ENCODE measurements at places on chromosomes 4 and X.

DNA sequence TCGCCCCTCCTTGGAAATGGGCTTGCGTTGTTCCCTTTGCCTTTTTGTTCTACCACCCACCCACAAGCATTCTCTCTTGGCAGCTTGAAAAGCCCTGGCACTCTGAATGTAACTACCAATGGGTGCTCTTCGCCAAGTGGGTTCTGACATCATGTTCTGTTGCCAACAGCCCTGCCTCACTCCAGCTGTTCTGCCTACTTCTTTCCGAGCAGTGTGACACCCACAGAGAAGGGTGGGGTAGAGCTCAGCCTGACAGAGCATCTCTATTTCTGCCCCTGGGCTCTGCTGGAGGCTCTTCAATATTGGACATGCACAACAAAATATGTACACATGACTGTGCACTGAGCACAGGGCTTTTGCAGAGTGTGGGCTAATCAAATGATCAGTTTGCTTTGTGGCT lies 15.6 kb upstream of the EXOSC9 start:
- DNase-seq = no peak

DNA sequence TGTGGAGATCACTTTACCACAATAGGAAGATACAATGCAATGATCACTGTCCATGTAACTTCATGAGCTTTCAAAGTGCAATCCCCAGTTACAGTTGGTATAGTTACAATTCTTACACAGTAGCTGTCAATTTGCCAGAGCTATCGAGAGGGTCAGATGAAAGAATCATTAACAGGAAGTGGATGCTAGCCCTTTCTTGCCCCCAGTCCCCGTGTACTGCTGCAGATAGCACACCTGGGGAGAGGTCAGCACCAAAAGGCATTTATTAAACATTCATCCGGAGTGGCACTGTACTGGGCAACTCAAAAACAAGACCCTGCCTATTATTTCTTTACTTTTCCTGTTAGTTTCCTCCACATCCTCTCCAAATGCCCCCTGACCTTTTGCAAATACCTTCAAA lies 47.7 kb downstream of the SOD3 start:
- no peak for DNase-seq

GRCh38 chr4:147975933-147976928 lies 244.3 kb downstream of the ARHGAP10 start:
- no peak for DNase-seq

GRCh38 chr4:137694138-137694537 lies 161.8 kb upstream of the PCDH18 start:
- DNase-seq = no peak

GRCh38 chr4:97496298-97496873 lies 646.9 kb downstream of the STPG2 start:
- DNase-seq = no peak

- DNase-seq = no peak
Observed at GRCh38 chr4:62474802-62475201, 1274.7 kb downstream of the ADGRL3 start.

DNA sequence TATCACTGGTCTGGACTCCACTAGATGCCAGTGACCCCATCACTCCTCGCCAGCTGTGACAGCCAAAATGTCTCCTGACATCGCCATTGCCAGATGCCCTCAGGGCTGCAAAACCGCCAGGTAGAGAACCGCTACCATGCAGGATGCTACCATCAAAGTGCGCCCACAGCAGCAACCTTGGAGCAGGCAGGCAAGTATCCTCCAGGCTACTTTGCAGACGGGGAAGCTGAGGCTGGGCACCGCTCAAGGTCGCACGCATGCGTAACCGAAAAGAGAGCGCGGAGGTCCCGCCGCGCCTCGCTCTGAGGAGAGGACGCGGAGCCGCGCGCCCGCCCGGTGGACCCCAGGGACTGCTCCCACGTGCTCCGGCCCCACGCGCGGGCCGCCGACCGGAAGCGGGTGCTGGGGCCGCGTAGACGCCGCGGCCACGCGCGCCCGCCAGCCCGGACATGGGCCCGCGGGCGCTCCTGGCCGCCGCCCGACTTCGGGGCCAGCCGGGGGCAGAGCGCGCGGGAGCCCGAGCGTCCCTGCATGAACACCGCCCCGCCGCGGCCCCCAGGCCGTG lies at the start of gene STS:
TSS of gene STS (plus strand) at position 300 of the 565 bp plus-strand sequence. CDS start 105,488 bp downstream, outside the sequence.
- DNase-seq = no peak

- no peak for DNase-seq
Observed at GRCh38 chrX:29826742-29827141, 388.6 kb upstream of the MAGEB2 start.

DNA sequence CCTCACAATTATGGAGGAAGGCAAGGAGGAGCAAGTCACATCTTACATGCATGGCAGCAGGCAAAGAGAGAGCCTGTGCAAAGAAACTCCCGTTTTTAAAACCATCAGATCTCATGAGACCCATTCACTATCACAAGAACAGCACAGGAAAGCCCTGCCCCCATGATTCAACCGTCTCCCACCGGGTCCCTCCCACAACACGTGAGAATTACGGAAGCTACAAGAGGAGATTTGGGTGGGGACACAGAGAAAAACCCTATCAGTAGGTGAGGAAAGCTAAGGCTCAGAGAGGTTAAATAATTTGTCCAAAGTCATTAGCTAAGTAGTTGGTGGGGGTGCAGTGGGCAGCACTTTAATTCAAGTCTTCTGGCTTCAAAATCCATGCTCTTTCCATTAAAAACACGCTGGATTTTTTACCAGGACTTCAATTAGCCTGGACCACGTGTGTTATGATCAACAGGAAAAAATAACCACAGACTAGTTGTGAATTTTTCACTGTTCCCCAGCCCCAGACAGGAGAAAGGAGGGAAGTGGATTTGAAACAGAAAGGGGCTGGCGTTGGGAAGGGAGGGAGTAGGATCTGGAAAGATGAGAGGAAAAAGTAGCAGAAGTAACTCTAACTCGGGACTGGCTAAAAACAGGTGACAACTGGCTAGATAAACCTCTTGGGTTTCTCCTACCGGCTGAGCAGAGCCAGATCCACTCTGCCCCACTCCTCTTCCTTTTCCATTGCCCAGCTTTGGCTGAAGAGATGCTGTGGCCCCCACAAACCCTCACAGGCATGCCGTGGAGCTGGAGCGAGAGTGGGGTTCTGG lies 986 bp downstream of the MTMR8 start:
- no peak for DNase-seq

DNA sequence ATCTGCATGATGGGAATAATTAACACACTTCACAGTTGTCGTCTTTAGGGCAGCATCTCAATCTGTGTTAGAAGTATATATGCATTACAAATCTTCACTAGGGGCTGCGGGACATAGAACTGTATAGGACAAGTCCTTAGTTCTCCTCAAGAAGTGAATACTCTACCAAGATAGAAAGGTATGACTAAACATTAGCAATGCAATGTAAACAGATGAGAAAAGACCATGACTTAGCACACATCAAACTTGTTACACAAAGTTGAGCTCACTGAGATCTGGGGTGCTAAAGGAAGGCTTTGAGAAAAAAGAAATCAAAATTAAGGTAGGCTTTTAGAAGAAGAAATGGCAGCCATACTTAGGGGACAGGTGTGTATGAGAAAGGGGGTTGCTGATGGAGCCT lies 182.1 kb upstream of the MAP3K15 start:
- no peak for DNase-seq

DNA sequence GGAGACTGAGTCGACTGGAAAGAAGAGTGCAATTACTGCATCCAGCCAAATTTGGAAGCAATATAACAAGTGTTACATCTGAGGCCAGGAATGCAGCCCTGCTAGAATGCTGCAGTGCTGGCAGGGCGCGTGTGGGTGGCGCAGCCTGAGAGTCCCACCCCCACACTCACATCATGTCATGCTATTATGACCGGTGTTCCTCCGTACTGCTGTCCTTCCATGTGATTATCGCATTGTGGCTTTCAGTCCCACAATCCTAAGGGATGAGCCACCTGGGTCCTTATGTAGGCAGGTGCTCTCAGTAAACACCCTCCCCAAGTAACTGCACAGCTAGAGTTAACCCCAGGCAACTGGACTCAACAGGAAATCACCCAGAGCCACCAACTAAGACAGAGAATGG lies 122.6 kb upstream of the CPEB2 start:
- no peak for DNase-seq

DNA sequence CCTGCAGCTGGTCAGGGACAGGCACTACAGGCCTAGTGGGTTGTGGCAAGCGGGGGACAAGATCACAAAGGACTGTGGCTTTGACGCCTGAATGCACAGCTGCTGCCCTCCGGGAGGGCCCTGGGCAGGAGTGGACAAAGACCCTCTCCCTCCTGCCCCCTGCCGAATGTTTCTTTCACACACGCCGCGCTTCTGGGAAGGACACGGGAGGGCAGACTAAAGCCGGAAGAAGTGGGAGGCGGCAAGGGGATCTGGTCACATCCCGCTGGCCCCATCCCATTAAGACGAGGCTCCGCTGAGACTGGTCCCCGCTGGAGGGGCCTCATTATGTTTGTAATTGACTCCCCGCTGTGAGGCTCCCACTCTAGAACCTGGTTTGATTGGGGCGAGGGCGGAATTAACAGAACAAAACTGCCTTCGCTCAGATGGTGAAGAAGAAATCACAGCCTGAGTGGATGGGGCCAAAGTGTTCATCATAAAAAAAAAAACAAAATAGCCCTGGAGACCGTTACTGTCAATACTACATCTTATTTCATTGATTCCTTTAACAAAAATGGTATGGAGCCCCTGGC lies 37.8 kb upstream of the PSAPL1 start:
- no peak for DNase-seq

DNA sequence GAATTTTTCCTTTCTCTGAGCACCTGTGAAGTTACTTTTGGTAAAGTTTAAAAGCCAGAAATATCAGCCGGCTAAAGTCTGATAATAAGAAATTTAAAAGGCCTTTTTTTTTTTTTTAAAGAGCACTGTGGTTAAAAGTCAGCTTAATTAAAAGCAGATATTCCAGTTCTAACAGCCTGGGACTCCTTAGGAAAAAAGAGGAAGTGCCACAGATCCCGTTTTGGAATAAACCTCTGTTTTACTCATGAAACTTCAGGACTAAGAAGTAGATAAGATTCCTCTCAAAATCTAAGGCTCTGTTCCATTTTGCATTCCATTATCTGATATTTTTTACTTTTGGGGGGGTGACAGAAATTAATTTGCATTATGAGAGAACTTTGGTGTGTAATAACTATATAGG lies 37.8 kb downstream of the ABCB7 start:
- no peak for DNase-seq

GRCh38 chr4:42618023-42618422 lies 38.9 kb downstream of the ATP8A1 start:
- DNase-seq = no peak

GRCh38 chr4:5933116-5933515 lies 40.2 kb upstream of the CRMP1 start:
- DNase-seq = no peak

DNA sequence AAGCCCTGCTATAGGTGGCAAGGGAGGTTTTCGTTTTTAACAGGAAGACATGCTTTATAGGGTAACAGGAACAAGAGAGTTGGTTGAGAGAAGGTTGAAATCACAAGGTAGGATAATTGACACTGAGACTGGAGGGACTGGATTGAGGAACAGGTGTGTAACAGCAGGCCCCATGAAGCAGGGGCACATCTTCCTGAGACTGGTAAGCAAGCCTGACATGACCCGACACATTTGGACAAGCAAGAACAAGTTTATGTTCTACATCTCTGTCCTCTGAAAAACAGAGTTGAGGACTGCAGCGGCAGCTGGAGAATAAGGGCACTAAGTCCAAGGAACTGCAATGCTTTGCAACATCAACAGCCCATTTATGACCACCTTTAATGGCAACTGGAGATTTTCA lies 5.2 kb downstream of the RPS4X start:
- DNase-seq = no peak

GRCh38 chr4:146333895-146334262 lies 119.5 kb downstream of the REELD1 start:
- no peak for DNase-seq

DNA sequence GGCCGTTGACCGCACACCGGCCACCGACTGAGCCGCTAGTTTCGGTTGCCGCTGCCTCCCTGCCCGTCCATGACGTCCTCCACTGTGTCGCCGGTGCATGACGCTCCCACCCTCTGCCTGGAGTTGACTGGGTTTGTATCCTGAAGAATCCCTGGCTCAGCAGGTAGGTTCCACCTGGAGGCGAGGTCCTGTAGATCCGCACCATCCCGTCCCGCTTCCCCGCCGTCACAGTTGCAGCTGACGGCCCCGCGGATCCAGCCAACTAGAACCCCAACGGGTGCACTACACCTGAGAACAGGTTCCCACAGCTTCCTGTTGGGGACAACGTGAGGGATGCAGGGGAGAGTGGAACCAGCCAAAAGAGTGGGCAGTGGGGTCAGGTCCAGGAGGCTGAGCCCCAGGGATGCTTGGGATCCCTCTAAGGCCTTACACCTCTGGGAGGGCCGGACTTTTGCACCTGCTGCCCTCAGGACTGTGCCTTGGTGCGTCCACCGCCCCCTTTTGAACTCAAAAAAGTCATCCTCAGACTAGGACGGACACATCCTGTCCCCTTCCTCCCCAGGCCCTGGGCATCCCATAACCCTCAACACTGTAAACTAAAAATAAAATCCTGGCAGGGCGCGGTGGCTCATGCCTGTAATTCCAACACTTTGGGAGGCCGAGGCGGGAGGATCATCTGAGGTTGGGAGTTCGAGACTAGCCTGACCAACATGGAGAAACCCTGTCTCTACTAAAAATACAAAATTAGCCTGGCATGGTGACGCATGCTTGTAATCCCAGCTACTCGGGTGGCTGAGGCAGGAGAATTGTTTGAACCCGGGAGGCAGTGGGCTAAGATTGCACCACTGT lies 1.1 kb upstream of the SLBP start:
- DNase-seq = no peak

DNA sequence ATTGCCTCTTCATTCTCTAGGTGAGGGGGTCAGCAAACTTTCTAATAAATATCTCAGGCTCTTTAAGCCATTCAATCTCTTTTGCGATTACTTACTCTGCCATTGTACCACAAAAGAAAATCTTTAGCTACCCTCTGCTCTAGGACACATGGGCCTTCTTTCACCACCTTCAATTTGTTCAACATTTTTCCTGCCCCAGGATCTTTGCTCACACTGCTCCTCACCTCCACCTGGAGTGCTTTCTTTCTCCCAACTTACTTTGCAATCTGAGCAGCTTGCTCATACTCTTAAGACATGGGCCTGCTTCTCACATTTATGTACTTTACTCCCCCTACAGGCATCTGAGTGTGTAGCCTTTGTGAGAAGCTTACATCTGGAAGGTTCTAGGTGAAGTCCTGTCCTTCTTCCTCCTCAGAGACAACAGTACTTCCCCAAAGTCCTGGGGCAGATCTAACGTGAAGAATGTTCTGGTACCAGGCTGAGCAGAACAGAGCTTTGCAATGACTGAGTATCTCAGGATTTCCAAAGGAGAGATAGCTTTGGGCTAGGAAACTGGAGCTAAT lies 55.0 kb upstream of the PRDM5 start:
- peak; percentile 5 for DNase-seq
